CD4-positive, alpha-beta memory T cell (primary cell): ENCODE measurements at places on chromosomes 1 and 21. TPM values are rescaled to one million over a fixed set of nuclear protein-coding genes. Genes with fewer than 3 reads are reported as not detected.

Gene AUNIP
- not detected for total RNA-seq

Gene YY1AP1
- total RNA-seq = 97.0 TPM

Gene DEPDC1
- total RNA-seq = not detected

Gene LMX1A
- not detected for total RNA-seq

DNA sequence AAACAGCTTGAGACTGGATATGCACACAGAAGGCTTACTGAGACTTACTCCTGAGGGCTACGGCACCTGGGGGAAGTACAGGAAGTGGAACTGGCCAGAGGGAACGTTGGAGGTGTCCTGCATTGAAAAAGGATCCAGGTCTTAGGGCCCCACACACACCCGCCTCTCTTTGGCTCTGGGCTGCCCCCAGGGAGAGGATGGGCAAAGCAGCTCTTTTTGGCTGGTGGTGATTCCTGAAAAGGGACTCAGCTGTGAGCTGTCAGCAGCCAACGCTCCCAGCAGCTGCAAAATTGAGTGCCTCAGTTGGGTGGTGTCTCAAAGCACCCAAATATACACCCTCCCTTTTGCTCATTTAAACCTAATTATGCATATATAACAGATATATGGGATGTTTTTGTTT, 213.2 kb downstream of the TNR start:
- H3K4me1 ChIP-seq = no peaks in the 10 kb centered on the region
- no peaks in the 10 kb centered on the region for H3K27me3 ChIP-seq
- no peak for DNase-seq
- H3K27ac ChIP-seq = no peak overlapping the region
- no peaks in the 10 kb centered on the region for H3K36me3 ChIP-seq

- H3K4me1 ChIP-seq = peaks cover 54% of the 10 kb centered on the region
- no peaks in the 10 kb centered on the region for H3K27me3 ChIP-seq
- no peaks in the 10 kb centered on the region for H3K36me3 ChIP-seq
- H3K4me3 ChIP-seq = peak overlapping the region; percentile 67
- H3K27ac ChIP-seq = peak overlapping the region; percentile 82
Measured at GRCh38 chr21:31730712-31731055, 1.2 kb downstream of the SCAF4 start.

DNA sequence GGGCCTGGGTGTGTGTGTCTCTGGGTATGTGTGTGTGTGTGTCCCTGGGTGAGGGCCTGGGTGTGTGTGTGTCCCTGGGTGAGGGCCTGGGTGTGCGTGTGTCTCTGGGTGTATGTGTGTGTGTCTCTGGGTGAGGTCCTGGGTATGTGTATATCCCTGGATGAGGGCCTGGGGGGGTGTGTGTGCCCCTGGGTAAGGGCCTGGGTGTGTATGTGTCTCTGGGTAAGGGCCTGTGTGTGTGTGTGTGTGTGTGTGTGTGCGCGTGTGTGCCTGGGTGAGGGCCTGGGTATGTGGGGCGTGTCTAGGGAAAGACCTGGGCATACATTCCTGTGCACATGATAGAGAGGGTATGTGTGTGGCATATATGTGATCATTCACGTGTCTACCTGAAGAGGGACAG, 155.1 kb upstream of the ZC3H12A start:
- H3K4me1 ChIP-seq = no peaks in the 10 kb centered on the region
- no peaks in the 10 kb centered on the region for H3K36me3 ChIP-seq
- H3K27ac ChIP-seq = no peak overlapping the region
- no peak for DNase-seq
- H3K4me3 ChIP-seq = no peak overlapping the region
- peaks cover 26% of the 10 kb centered on the region for H3K27me3 ChIP-seq

DNA sequence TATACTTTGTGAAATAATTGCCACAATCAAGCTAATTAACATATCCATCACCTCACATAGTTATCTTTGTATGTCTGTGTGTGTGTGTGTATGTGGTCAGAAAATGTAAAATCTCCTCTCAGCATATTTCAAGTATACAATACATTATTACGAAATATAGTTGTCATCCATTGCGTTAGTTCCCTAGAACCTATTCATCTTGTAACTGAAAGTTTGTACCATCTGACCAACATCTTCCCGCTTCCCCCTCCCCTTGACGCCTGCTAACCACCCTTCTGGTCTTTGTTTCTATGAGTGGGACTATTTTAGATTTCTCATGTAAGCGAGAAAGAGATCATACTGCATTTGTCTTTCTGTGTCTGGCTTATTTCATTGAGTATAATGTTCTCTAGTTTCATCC, 455.3 kb downstream of the KCNT2 start:
- no peak overlapping the region for H3K27ac ChIP-seq
- no peak for DNase-seq
- H3K4me1 ChIP-seq = no peaks in the 10 kb centered on the region
- no peaks in the 10 kb centered on the region for H3K27me3 ChIP-seq
- H3K4me3 ChIP-seq = no peak overlapping the region

- no peak overlapping the region for H3K4me3 ChIP-seq
- H3K27me3 ChIP-seq = no peaks in the 10 kb centered on the region
- peaks cover 98% of the 10 kb centered on the region for H3K4me1 ChIP-seq
- no peak for DNase-seq
- H3K27ac ChIP-seq = no peak overlapping the region
Measured at GRCh38 chr1:21338573-21339355, 48.5 kb upstream of the ECE1 start.

GRCh38 chr1:54493608-54494007, 54.4 kb upstream of the ACOT11 start:
- peaks cover 9% of the 10 kb centered on the region for H3K4me1 ChIP-seq
- no peaks in the 10 kb centered on the region for H3K36me3 ChIP-seq
